ENCODE measurements at places on chromosomes 2 and 18.

GRCh38 chr2:69846182-69847067 is 17.0 kb downstream of the GMCL1 start:
- DNase-seq: no peak

GRCh38 chr2:96538487-96539214 is 2.1 kb downstream of the ARID5A start:
- DNase-seq: peak; percentile 87

DNA sequence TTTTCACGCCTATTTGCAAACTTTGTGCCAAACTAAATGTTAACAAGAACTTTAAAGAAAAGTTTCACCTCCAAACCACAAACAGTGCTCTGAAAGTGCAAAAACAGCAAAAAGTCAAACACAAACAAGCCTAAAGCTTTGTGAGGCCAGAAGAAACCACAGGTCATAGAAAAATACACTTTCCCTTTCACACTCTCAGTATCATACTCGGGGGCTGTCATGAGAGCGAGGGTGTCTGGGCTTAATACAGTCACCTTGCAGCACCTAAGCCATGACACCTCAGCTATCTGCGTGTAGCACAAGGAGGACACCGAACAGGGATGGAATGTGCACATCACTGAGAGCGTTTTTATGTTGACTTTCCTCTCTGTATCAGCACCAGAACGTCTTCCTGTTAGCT is 26.6 kb upstream of the SEH1L start:
- DNase-seq: no peak

GRCh38 chr2:68915393-68915792 is 37.3 kb downstream of the GKN2 start:
- DNase-seq: no peak

DNA sequence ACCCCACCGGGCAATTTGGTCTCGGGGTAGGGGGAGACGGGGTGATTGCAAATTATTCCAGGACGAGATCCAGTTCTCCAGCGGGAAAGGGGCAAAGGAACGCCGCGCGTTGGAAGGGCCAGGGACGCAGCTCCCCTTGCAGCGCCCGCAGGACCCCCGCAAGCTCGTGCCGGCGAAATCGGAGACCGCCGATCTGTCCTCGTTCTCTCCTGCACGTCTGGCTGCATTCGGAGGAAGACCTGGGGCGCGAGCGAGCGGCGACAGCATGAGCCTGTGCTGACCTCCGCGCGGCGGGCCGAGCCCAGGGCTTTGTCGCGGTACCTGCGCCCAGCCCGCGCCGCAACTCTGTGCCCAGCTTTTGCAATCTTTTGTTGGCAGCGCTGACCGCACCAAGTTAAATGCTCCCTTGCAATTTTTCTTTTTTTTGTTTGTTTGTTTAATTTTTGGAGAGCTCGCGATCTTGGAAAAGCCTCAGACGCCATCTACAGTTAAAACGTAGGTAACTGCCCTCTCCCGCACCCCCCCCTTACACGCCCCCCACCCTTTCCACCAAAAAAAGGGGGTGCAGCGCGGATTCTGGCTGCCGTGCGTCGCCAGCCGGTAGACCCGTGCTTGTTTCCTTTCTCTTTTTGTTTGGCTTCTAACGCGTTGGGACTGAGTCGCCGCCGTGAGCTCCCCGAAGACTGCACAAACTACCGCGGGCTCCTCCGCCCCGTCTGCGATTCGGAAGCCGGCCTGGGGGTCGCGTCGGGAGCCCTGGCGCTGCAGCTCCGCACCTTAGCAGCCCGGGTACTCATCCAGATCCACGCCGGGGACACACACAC is 667 bp downstream of the TRIB2 start:
- DNase-seq: peak; percentile 33

DNA sequence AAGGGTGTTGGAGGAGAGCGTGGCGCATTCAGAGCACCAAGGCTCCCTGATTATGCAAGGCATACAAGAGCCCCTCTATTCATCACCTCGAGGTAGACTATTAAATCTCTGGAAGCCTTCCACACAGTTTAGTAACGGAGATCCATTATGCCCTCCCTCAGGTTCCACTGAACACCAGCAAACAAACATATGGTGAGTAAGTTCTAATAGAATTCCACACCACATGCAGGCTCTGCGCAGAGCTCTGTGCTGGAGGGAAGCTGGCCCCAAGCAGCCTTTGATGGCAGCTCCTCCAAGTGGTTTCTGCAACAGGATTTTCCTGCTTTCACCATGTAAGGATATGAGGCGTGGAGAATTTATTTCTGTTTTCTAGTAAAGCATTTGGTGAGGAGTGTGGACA is 238.6 kb downstream of the C1D start:
- no peak for DNase-seq

- DNase-seq: no peak
Observed at GRCh38 chr2:203155406-203155805, 83.4 kb upstream of the CYP20A1 start.

DNA sequence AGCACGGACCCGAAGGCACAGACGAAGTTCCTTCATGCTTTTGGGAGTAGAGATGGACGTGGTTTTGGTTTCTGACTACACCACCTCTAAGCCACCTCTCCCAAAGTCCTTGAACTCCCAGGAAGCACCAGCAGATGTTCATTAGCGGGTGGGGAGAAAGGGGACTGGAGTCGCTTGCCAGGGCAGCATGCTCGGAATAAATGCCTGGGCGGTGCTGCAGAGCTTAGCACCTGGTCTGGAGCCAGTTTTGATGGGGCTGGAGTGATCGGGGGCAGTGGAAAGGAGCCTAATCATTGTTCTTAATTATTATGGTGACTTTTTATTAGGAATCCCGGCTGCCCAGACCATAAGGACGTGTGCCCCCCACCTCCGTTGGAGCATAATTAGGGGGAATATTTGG is 220.8 kb downstream of the TFCP2L1 start:
- DNase-seq: no peak

- DNase-seq: no peak
Observed at GRCh38 chr2:127619203-127619590, 26.8 kb upstream of the GPR17 start.

GRCh38 chr2:238987352-238987981 is 139.6 kb downstream of the TWIST2 start:
- no peak for DNase-seq

DNA sequence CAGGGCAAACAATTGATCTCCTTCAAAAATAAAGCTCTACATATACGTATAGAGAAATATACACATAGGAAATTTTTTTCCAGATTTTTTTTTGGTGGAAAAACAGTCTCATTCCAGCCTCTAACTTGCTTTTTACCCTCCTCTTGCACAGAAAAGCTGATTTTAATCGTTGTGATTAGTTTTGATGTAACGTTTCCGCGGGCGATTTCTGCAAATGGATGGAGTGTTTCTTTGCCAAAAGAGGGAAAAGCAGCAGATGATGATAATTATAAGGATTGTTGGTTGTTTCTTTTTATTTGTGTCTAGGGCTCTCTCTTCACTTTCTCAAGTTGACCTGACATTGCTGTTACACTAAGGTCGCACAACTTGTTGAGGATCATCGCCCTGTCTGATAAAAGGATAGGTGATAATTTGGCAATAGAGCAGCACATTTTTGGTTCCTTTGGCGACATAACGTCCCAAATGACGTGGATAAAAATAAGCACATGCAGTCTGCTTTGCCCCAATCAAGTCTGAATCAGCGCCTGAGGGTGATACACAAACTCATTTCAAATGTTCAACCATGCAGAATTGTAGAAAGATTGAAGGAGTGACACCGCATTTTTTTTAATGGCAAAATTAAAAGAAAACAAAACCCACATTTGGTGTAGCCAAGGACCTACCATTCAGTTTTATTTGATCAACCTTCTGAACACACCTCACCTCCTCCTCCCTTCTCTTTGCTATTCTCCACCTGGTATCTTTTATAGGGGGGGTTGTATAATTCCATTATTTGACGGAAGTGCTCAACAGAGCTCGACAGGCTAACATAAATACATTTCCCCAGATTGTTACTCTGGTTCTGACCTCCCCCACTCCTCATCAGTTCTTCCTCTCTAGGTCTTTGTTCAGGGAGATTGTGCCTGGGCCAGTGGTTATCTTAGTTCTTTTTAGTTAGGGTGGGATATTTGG is 109.6 kb upstream of the KCTD1 start:
- DNase-seq: no peak

- no peak for DNase-seq
Observed at GRCh38 chr18:77098538-77099174, 33.9 kb downstream of the MBP start.

GRCh38 chr2:240112914-240113690 is 23.0 kb downstream of the COPS9 start:
- DNase-seq: no peak

- no peak for DNase-seq
Observed at GRCh38 chr18:27627927-27628326, 442.8 kb upstream of the CHST9 start.

DNA sequence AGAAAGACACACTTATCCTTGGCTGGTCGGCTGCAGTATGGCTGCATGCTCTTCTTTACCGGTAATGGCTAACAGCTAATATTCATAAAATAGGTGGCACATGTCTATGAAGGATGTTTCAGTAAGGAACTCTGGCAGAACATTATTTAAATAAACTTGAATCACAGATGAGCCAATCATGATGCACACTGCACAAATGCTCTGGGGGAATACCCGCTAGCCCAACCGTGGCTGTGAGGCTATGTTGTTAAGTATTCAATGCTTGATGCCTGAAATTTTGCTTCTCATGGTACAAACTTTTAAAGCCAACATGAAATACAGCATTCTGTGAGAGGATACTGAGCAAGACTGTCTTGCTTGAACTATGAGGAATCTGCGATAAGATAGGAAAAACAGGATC is 505.8 kb downstream of the ZEB2 start:
- DNase-seq: no peak

- no peak for DNase-seq
Observed at GRCh38 chr2:203143391-203143790, 95.4 kb upstream of the CYP20A1 start.

- DNase-seq: no peak
Observed at GRCh38 chr2:11506611-11506969, 27.3 kb upstream of the GREB1 start.

DNA sequence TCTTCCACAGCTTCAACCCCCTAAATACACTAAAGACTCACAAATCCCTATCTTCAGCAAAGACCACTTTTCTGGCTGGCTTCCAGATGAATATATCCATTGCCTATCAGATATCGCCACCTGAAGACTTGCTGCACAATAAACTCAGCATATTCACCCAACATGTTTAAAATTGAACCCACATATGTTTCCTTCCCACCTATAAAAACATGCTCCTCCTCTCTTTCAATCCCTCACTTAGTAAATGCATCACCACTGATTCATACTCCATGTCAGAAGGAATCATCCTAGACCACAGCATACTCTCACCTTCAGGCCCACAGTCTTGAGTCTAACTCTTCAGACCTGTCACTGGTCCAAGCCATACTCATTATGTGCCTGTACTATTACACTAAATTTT is 5.3 kb downstream of the SPC25 start:
- DNase-seq: no peak

- DNase-seq: no peak
Observed at GRCh38 chr2:157053876-157054275, 203.6 kb upstream of the GALNT5 start.

DNA sequence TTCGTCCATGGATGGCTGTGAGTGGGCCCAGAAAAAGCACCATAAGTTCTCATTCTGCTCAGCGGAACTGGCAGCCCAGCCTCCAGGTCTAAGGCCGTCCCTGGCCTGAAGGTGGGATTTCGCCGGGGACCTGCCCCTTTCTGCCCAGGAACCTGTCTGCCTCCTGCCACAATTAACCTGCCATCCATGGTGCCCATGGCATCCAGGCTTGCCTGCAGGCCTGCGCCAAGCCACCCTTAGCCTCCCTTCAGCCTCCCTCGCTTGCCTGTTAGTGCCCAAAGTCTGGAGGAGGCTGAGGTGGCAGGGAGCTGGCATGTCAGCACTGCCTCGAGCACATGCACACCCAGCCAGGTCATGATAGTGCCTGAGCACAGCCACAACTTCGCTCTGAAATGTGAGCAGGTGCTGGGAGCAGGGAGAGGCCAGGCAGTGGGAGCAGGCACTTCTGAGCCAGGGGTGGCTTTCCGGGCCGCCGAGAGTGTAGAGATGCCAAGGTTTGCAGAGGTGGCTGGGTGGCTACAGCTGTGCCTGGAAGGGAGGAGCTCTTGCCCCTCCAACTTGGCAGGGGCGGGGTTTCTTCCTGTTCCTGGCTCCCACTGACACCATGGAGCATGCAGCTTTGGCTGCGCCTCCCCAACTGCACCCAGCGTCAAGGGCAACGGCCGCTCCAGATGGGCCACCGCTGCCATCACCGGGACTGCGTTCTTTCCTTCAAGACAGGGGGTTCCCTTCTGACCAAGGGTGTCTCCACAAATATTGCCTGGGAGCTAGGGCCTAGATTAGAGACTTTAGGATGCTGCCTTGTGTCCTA is 648.9 kb upstream of the VRK2 start:
- no peak for DNase-seq

DNA sequence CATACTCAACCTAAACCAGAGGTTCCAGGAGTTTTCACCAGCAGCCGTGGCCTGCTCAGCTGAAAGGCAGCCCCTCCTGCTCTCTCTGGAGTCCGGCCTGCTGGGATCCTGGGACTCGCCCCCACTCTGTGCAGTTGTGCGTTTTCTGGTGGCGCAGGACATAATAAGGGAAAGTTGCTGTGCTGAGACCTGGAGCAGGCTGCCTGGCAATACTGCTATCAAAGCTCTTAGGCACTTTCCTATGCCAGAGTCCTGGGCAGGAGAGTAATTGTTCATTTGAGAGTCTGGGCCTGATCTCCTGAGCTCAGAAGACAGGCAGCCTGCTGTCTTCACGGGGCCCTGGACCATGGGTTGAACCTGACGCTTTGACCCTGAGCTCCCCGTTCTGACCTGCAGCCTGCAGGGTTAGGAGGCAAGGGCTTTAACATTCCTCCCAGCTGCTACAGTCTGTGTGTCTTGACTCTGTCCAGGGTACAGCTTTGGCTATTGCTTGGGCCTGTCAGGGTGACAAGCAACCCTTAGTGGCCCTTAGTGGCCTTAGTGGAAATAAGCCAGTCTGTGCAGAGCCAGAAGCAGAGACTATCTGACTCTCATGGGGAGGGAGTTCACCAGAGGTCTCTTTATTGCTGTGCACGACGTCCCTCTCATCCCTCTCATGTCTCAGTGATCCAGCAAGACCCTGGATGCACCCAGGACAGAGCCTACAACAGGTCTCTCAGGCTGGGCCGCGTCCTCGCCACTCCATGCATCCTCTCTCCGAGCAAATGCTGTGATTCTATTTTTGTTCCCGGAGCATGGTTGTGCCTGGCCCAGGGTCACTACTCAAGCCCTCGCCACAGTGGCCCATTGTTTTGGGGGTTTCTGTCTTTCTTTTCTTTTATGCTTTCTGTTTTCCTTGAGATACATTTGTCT is 60.6 kb downstream of the ACKR3 start:
- DNase-seq: no peak

- no peak for DNase-seq
Observed at GRCh38 chr18:51878724-51879123, 461.3 kb upstream of the DCC start.

- no peak for DNase-seq
Observed at GRCh38 chr2:208195531-208195930, 5.7 kb upstream of the C2orf80 start.

DNA sequence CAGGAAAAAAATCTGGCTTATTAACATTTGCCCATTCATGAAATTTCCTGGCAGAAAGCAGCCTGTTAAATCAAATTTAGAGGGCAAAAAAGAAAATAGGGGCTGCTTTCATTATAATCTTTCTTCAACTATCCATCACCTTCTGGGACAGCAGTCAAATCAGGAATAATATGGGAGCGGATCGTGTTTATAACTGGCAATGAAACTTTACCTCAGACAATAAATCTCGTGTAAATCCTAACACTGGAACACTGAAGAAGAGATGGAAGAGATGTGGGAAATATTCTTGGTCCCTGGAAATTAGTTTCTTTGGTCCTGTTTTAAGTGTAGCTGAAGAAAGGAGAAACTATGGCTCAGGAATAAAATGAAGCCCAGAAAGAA is 77.5 kb upstream of the SERTAD2 start:
- no peak for DNase-seq
